ENCODE measurements at places on chromosomes 11 and 22.

GRCh38 chr22:25404556-25404927, 159.9 kb upstream of the GRK3 start:
- no peak for DNase-seq

- no peak for DNase-seq
Observed at GRCh38 chr11:128941110-128941509, 1.6 kb downstream of the TP53AIP1 start.

GRCh38 chr11:94515398-94515797, 3.1 kb downstream of the C11orf97 start:
- no peak for DNase-seq

- DNase-seq = no peak
Observed at GRCh38 chr11:6941970-6942369, 15.7 kb downstream of the ZNF215 start.

DNA sequence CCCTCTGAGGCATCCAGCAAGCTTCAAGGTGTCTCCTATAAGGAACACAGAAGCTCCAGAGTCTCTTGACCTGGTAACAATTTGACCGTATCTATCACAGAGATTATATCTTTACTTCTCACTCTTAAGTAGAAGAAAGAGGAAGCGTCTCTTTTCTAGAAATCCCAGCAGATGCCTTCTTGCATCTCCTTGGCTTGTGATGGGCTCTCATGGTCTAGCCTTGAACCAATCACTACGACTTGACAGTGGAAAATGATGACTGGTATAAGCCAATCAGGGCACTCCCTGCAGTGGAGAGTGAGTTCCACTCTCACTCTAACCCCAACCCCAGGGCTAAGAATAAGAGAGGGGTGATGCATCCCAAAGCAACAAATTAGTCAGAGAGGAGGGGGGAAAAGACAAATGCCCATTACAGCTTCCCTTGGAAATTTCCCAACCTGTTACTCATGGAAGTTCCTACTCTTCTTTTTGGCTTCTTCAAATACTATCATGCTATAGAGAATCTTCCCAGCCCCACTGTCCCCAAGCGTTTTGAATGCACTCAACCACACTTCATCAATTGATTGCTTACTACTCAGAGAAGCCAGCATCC, 293.5 kb downstream of the MN1 start:
- DNase-seq = no peak

GRCh38 chr11:86637988-86638387, 34.4 kb downstream of the ME3 start:
- no peak for DNase-seq

DNA sequence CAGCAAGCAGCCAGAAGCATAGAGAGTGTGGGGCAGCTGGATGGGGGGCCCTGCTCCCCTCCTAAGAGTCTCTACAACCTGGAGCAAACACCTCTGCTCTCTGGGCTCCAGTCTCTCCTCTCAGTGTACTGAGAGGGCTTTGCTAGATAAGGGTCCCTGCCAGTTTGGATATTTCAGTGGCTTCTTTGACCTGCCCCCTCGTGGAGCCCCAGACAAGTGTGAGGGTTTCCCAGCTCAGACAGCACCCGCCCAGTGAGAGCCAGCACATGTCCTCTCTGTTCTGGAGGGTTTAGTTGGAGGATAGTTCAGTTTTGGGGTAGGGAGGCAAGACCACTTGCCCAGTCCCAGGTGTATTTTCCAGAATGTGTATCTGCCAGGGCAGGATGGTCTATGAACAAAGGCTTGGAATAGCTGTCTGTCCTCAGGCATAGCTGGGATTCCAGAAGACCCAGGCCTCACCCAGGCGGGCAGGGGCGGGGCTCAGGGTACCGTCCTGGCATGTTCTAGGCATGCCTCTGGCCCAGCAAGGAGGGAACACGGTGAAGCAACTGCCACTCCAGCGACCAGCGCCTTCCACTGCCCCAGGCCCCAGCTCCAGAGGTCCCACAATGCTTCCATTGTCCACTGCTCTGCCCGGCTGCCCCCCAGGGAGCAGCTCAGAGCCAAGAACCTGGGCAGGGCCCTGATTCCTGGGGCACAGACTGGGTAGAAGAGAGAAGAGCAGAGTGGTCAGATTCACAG, 7.5 kb upstream of the MICALL1 start:
- no peak for DNase-seq

DNA sequence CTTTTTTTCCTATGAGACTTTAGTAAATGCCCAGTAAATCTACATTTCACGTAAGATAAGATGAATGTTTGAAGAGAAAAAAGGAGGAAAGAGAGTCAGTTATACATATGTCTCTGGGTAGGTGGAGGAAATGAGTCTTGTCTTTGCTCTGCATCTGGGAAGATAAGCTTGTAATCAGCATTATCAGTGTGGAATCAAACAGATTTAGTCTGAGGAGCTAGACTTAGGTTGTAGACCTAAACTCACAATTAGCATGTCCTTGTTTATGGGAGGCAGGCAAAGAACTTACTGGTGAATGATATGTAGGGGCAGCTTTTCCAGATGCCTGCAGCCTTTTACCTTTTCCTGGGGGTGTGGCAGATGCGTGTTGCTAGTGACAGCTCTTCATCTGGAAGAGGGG, 962.3 kb downstream of the TBC1D22A start:
- no peak for DNase-seq

GRCh38 chr11:70054004-70054403, 24.1 kb upstream of the ANO1 start:
- no peak for DNase-seq

DNA sequence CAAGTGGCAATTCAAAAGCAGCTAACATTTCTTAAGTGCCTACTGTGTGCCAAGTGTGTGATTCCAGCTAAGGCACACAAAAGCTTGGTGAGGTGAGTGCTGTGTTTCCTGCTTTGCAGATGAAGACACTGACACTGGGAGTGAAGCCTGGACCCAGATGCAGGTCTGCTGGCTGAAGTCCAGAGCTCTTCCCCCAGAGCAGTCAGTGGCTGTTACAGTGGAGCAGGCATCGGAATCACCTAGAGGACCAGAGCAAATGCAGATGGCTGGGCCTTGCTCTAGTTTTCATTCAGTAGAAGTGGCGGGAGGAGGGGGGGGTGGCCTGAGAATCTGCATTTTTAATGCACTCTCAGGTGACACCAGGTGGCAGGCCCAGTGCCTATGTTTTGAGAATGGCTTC, 342.3 kb downstream of the CADM1 start:
- no peak for DNase-seq

Measured in GM12891 (cell line).